ENCODE measurements at places on chromosomes 11 and 22.

- DNase-seq, result no peak
These were observed 61.8 kb downstream of the SMIM38 start for GRCh38 chr11:69217276-69218105.

DNA sequence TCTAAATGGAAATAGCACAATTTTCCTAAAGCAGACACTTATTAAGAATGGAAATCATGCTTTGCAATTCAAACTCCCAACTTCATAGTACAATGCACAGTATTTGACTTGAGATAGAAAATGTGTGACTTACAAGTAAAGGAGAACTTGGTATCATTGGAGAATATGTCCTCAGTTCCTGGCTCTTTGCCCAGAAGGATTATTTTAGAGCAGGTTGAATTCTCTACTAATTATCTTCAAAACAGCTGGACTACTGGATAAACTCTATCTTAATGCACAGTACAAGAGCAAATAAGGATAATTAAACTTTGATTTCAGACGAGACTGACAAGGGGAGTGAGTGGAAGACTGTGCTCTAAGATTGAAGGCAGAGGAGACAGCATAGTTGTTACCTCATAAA is 839.4 kb downstream of the OPCML start:
- no peak for DNase-seq

DNA sequence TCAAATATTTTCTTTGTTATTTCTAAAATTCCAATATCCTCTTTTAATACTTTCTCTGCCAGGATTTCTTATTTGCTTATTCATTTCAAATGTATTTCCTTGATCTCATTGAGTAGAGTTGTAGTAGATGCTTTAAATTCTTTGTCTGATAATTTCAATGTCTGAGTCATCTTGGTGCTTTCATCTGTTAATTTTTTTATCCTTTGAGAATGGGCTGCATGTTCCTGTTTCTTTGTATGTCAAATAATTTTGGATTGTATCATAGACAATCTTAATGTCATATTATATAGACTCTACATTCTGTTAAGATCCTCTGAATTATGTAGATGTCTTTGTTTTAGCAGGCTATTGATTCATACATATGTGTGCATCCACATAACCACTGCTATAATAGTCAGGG is 57.5 kb downstream of the MYEOV start:
- peak; percentile 52 for DNase-seq

- peak; percentile 79 for DNase-seq
These were observed 51.0 kb downstream of the UBASH3B start for GRCh38 chr11:122706291-122707088.

GRCh38 chr11:12116425-12117032 is 6.1 kb downstream of the MICAL2 start:
- DNase-seq, result no peak

DNA sequence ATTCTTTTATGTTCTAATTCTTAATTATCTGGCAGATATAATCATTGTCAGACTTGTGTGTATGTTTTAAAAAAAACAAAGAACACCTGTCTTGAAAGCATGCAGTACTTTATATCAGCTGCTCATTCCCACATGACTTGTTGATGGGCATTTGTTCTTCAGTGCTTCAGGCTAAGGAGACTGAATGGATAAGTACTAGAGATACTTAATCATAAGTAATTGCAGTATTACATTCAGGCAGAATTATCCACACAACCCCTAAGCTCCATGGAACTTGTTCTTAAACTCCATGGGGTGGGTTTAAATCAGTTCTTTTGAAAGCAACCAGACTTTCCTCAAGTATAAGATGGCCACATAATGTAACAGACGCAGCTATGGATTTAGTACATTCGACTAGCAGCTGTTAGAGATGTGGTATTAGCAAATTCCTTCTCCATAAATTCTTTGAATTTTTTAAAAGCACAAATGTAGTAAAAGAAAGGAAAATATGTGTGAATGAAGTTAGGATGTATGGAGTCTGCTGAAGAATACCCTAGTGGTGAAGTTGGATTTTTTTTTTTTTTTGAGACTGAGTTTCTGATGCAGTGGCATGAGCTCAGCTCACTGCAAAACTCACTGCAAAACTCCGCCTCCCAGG is 3.0 kb downstream of the JAM3 start:
- no peak for DNase-seq

- no peak for DNase-seq
These were observed 29.7 kb upstream of the VWA5A start for GRCh38 chr11:124085583-124085982.

Data from adipocyte (in vitro differentiated cells).